Left lobe of liver (tissue), 2 donors: ENCODE measurements at places on chromosomes 4 and X.

- no peak for DNase-seq
Measured at GRCh38 chr4:56650262-56651055, 30.6 kb downstream of the HOPX start.

- DNase-seq, result no peak
Measured at GRCh38 chrX:50723006-50723405, 91.0 kb downstream of the SHROOM4 start.

- no peak for DNase-seq
Measured at GRCh38 chrX:28960063-28960462, 372.8 kb downstream of the IL1RAPL1 start.

- DNase-seq, result no peak
Measured at GRCh38 chr4:156330436-156331031, 376.9 kb upstream of the CTSO start.

GRCh38 chr4:125334926-125335325, 20.2 kb downstream of the FAT4 start:
- no peak for DNase-seq

- DNase-seq, result no peak
Measured at GRCh38 chrX:39689376-39690104, 408.2 kb downstream of the BCOR start.

DNA sequence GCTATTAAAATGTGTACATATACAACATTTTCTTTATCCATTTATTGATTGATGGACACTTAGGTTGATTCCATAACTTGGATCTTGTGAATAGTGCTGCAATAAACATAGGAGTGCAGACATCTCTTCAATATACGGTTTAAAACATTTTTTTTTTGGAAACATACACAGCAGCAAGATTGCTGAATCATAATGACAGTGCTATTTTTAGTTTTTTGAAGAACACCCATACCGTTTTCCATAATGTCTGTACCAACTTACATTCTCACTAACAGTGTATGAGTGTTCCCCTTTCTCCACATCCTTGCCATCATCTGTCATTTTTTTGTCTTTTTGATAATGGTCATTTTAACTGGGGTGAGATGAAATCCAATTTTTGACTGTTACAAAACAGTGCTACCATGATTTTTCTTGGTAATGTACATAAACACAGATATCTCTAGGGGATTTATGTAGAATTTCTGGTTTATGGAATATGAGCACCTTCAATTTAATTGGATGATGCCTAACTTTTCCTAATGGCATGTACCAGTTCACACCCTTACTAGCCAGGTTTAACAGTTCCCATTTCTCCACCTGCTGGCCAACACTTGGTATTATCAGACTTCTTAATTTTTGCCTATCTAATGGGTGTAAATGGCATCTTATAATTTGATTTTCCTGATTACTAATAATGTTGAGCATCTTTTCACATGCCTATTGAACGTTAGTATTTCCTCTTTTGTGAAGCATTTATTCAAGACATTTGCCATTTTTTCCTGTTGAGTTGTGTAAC, 21.0 kb upstream of the TMSB15B start:
- DNase-seq, result no peak

DNA sequence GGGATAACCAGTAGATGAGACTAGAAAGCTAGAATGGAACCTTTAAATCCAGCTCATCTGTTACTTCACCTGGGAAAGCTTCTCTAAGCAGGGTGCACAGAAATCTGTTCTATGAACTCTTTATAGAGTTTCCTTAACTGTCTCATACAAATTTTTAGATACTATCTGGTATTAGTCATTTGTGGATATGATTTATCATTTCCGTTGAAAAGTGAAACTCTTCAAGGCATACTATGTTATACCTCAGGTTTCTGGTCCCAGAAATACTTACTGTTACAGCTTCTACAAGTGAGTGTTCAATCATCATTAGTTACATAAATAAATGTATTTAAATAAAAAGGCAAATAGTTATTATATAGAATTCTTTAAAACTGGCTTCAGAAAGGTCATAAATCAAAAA, 298.3 kb upstream of the AGA start:
- DNase-seq, result no peak

DNA sequence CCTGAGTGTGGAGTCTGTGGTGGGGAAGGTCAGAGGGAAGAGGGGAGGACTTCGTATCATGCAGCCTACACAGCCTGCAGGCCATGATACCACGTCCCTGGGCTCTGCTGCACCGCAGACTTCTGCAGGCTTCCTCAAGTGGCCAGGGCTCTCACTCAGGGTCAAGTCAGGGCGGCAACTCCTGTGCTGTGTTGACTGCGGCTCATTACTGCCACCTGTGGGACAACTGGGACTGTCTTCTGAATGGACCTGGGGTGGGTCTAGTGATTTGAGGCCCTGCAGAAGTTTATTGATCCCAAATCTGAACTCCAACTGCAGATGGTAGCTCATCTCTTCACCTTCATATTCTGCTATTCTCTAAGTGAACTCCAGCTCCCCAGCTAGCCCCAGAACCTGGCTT, 167.1 kb downstream of the NSUN7 start:
- DNase-seq, result no peak

DNA sequence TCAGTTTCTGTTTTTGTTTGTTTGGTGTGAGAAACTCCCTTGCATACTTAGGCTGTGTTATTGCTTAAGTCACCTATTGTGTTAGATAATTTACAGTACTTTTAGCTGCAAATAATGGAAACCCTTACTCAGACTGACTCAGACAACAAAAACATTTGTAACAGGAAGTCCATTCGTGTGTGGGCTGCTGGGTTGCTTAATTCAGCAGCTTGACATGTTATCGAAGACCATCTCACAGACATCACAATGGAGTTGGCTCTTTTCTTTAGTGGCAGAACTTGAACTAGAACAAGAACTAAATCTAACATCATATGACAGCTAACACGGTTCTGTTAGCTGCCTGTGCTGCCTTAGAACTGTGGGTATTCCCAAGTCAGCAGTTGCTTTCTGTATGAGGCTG, 9.9 kb upstream of the GABRE start:
- no peak for DNase-seq

DNA sequence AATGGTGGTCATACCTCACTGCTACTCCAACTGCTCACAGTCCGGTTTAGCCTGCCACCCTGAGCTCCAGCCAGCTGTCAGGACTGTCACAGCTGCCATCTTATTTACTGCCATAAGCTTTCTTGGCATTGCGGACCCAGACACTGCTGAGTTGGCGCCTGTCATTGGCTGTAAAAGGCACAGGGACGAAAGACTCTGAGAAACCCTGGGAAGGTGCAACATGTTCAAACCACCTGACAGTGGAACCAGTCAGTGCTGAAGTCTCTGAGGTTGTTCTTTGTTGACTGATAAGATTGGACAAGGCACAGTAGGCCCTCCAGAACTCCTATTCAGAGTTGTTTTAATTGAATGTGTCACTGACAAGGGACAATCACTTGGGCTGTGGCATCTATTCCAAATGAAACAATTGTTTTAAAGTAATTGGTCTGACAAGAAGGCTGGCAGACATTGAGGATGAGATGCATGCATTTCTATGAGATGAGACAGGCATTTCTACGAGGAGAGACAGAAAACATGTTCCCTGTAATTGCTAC, 927.8 kb downstream of the STPG2 start:
- DNase-seq, result no peak

DNA sequence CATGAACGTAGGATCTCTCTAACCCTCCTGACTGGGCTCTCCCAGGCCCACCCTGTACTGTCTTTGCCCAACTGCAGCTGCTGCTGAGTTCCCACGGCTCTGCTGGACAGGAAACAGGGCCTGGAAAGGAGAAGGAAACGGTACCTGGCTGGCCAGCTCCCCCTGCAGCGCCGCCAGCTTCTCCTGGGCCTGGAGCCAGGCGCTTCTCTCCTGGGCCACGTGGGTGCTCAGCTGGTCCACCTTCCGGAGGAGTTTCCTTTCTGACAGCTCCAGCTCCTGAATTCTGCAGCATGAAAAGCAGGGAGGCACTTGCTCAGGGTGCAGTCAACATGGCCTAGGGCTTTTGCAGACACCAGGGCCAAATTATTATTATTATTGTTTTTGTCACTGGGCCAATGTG, 6.5 kb downstream of the C4orf50 start:
- no peak for DNase-seq

- no peak for DNase-seq
Measured at GRCh38 chr4:176817204-176817603, 24.5 kb upstream of the VEGFC start.

DNA sequence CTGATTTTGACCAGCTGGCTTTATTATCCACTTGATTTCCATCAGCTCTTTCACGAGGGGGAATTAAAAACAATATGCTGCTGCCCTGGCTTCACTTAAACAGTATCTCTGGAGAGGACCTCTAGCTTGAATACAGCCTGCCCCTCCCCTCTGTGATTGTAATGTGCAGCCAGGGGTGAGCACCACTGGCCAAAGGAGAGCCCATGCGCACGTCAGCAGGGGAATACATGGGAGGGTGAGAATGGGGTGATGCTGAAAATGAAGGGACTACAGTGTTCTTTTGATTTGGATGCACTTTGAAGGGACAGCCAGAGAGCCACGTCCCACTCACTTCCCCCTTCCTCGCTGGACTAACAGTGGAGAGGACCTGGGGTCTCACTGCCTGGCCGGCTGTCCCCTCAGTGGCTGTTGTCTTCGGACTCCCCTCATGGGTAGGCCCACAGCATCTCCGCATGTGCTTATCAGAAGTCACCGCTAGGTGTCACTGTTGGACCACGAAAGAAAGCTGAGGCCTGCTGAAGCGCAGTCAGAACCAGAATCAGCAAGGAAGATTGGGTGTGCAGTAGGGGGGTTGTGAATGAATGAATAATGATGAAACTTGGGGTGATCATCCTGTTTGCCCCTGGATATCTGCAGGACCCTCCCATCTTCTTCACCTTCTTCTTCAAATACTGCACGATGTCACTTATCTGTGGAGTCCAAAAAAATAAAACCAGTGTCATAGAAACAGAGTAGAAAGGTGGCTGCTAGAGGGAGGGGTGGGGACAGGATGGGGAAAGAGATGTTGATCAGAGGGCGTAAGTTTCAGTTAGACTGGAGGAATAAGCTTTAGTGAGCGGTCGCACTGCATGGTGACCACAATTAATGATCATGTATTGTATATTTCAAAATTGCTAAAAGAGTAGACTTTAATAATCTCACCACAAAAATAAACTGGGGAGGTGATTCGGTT, 32.8 kb downstream of the CLCN4 start:
- DNase-seq, result peak; percentile 63

- DNase-seq, result no peak
Measured at GRCh38 chr4:52726826-52727580, 24.2 kb downstream of the ERVMER34-1 start.

DNA sequence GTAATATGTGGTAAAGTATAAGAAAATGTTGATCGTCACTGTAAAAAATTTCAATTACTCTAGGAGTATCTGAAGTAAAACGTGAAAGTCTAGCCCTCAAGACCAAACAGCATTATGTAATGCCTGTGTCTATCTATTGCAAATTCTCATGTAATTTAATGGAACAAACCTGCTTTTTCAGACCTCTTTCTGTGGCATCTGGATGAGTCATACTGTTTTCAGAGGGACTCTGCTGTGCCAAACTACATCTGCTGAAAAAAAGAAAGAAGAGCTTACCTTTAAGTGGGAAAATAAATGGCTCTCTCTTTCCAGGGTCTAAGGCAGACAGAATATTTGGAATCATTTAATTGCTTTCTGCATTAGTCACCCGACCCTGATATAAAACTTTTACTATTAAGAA, 89.8 kb upstream of the ARMCX2 start:
- no peak for DNase-seq

DNA sequence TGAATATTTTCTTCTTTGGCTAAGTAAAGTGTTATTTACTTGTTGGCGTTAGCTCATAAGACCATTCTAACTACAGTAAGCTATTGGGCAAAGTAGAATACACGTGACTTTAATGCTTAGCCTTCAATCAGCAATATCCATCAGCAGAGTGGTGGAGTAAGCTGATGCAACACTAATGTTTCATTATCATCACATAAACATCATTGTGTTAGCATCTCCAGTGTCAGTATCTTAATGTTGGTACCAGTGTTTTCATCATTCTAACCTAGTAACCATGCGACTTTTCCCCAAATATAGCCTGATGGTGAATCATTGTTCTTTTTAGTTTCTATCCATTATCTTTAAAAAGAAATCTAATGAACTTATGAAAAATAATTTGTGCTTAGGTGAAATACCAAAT, 48.5 kb downstream of the APOOL start:
- no peak for DNase-seq

DNA sequence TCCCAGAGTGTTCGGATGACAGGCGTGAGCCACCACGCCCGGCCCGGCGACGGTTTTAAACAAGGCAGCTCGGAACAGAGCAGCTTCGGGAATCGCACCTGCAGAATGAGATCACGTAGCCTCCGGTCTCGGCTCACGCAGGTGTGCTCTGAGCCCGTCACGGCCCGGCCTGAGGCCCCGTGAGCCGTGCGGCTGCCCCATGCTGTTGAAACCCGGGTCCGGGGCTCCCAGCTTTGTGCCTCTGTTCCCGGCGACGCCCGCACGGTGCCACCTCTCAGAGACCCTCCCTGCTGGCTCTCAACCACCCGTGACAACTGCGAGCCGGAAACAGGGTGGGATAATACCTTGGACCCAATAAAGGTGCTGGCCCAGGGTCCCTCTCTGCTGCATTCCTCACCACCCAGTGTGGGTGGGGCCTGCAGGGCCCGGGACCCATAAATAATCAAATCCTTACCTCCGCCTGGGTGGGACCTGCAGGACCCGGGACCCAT, 13.4 kb upstream of the PLCXD1 start:
- DNase-seq, result peak; percentile 40

DNA sequence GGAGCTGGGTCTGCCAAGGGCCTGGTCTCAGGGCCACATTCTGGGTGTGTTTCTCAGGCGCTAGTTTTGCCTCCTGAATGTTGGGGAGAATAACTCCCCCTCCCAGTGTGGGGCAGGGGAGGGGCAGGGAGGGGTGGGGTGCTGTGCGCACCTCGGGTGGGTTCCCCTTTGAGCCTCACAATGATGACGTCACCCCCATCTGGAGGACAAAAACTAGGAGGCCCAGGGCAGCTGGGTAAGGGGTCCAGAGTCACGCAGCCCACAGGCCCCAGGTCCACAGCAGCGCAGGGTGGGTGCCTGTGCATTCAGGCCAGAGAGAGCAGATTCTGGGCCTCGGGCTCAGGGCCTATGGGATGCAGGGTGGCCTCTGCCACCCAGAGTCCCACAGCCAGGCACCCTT, 23.7 kb upstream of the HMX1 start:
- DNase-seq, result no peak

DNA sequence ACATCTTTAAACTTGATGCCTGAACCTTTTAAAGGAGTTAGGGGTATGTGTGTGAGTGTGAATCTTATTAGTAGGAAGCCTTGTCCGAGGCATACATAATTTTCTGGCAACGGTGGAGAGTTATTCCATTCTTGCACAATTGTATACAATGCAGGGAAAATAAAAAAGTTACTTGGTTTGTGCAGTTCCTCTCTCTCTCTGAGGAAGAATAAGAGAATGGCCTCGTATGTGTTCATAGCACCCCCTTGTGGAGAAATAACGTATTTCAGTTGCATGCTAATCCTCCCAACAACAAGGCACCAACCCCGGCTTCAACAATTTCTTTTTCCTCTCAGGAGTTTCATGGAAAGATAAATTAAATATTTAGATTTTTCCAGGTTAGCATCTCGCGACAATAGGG, 33.7 kb upstream of the FGF13 start:
- DNase-seq, result no peak
